Fibroblast of mammary gland (primary cell): ENCODE measurements at places on chromosomes 7 and 10.
A peak's percentile ranks its signal among the peaks of the same experiment; 100 is the strongest.

GRCh38 chr10:110310741-110311140 is 6.0 kb upstream of the SMNDC1 start:
- DNase-seq = no peak

DNA sequence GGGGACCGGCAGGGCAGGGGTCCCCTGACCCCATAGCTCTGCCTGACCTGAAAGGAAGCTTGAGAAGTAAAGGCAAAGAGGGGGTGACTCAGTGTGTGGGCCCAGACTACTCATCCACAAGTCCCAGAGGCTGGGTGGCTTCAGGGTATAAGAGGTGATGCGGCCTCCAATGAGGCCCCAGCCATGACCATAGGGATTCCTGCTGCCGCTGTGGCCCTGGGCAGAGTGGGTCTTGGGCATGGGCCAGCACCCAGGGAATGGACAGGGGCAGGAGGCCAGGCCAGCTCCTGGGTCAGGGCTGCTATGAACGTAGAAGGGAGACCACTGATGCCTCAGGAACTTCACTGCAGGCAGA is 64.4 kb upstream of the EBF3 start:
- no peak for DNase-seq

- no peak for DNase-seq
Observed at GRCh38 chr7:92636018-92636560, 45.9 kb upstream of the FAM133B start.

DNA sequence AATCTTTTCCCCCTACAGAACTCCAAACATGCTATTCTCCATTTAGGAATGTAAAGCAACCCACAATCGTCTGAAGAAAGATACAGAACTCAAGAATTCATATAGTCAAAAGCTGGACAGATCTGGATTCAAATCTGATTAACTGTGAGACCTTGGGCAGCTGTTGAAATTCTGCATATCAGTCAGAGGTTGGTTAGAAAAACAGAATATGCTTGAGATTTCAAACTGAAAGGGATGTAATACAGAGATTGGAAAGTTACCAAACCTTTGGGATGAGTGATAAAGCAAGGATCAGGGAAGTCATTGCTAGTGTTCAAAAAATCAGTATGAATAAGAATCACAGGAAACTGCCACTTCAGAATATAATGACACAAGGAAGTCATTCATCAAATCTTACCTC is 406.6 kb downstream of the HTR7 start:
- peak; percentile 55 for DNase-seq

DNA sequence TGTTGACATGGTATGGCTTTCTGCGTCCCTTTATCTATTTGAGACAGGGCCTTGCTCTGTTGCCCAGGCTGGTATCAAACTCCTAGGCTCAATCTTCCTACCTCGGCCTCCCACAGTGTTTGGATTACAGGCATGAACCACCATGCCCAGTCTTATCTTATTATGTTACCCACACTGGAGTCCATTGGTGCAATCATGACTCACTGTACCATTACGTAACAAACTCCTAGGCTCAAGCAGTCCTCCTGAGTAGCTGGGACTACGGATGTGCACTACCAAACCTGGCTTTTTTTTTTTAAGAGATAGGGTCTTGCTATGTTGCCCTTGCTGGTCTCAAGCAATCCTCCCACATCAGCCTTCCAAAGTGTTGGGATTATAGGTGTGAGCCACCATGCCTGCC is 66.7 kb downstream of the CCDC3 start:
- DNase-seq = peak; percentile 66

DNA sequence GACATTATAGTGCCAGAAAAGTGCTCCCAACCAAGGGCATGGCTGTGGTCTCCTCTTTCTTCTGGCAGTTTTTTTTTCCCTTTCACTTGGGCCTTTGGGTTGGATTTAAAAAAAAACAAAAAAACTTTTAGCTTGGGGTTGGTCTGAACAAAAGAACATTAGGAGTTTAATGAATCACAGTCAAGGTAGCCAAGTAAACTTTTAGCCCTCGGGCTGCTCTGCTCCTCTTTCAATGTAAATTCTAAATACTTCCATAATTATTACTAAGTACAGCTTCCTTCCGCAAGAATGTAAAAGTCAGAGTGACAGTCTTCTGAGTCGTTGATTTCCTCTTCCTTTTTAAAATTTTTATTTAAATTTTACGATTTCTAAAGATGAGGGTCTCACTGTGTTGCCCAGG is 79.2 kb downstream of the NRF1 start:
- no peak for DNase-seq

GRCh38 chr10:22443175-22443901 is 98.0 kb downstream of the SPAG6 start:
- DNase-seq = no peak

DNA sequence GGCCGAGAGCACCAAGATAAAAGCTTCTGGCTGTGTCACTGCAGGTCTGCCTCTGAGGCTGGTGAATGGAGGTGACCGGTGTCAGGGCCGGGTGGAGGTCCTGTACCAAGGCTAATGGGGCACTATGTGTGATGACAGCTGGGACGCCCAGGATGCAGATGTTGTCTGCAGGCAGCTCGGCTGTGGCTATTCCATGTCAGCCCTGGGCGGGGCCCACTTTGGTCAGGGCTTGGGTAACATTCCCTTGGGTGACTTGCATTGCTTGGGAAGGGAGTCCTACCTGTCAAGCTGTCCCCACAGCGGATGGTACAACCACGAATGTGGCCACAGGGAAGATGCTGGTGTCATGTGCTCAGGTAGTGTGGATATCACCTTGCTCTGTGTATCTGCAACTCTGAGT is 8.0 kb downstream of the DMBT1 start:
- DNase-seq = no peak

DNA sequence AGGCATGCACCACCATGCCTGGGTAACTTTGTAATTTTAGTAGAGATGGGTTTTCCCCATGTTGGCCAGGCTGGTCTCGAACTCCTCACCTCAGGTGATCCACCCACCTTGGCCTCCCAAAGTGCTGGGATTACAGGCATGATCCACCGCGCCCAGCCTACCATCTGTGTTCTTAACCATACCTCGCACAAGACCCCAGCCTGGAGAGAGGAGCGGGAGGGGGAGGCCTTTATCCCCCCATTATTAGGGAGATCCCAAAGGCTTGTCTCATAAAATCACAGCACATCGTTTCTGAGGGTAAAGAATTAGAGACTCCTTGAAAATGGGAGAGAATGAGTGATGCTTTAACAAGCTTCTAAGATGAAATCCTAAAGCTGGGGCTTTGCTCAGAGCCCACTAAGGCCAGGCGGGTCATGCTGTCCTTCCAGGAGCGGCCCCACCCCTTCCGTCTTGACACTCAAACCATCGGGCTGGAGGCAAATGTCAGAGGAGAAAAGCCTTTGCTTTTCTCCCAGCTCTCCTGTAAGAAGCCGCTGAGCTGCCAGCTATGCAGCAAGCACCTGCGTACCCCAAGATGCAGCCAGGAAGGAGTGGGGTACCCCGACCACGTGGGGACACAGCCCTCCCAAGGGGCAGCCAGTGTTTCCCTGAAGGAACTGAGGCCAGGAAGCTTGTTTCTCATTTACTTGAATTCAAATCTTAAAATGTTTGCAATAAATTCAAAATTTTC is 339.7 kb downstream of the PTPRN2 start:
- DNase-seq = no peak

GRCh38 chr10:104582602-104582951 is 58.5 kb upstream of the SORCS3 start:
- no peak for DNase-seq

- no peak for DNase-seq
Observed at GRCh38 chr7:136229790-136230189, 252.6 kb upstream of the MTPN start.

DNA sequence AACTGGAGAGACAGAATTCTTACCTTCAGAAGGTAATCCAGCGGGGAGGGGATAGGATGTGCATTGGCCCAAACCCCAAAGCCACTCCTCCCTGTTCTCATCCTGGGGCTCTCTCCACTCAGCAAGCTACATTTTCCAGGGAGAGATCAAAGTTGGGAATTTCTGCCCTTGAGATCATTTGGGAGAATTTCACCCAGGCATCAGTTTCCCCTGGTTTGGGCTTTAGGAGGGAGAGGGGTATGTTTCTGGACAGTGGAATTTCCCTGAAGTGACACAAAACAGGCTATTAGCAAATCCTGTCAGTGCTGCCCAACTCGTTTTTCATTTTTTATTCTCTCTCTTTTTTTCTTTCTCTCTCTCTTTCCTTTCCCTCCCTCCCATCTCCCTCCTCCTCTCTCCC is 35.7 kb downstream of the CYP17A1 start:
- DNase-seq = peak; percentile 16

DNA sequence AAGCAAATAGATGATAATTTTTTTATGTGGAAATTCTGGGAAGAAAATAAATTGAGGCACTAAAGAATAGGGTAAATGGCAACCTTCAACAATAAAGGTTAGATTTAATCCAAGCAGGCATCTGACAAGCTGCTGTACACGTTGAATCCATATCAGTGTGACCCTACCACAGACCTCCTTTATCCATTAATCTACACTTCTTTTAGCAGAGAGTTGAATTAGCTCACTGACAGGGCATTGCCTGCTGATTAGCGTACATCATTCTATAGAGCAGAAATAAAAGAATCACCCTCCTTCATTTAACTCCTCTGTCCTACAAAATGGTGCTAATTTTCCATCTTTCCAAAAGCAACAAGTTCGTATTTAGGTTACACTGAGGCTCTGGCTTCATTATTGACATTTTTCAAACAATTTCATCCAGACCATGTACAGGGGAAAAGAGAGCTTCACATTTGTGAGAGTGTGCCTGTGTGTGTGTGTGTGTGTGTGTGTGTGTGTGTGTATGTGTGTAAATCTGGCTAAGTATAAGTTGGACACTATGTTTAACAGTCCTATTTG is 356.0 kb downstream of the TFEC start:
- DNase-seq = no peak

GRCh38 chr10:76509446-76509845 is 1078.0 kb downstream of the LRMDA start:
- DNase-seq = no peak

DNA sequence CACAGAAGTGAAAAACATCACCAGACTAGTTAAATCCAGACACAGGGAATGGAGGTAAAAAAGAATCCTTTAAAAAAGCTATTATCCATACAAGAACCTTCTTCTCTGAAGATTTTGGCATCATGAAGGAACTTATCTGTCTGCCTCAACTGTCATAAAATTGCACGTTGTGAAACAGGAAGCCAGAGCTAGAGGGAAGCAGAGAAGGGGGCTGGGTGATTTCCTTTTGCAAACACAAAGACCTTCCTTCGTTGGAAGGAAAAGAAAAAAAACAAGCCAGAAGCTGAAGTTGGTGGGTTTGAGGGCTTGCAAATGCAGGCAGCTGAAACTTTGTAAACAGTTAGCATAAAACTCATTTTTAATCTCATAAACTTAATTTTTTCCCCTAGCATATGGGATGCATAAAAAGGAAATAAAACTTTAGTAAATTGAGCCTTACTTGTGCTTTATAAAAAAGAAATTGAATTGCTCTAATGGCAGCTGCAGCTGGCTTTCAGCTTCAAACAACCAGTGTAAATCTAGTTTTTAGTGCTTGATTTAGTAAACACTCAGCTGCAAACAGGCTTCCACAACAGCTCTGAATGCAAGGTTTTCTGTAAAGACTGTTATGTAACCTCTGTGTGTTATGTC is 101.6 kb downstream of the OTUD1 start:
- no peak for DNase-seq

DNA sequence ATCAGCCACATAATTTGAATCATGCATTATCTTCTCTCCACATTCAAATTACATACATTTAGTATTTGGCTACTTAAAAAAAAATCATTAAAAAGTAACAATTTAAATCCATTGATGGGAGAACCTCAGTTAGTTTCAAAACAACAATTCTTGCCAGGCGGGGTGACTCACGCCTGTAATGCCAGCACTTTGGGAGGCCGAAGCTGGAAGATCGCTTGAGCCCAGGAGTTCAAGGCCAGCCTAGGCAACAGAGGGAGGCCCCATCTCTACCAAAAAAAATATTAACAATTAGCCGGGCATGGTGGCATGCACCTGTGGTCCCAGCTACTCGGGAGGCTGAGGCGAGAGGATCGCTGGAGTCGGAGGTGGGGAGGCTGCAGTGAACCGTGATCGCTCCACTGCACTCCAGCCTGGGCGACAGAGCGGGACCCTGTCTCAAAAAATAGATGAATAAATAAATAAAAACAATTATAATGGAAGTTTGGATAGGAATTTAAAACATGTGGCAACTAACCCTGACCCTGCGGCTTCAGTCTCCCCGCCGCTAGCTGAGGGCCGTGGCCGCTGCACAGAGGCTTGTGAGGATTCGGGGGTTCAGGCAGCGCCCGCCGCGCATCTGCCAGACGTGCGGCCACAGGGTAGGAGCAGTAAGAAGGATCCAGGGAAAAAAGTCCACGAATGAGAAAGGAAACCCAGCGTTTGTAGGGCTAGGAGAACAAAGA is 1.1 kb upstream of the CSGALNACT2 start:
- peak; percentile 70 for DNase-seq

GRCh38 chr10:36183056-36183455 is 541.0 kb upstream of the FZD8 start:
- no peak for DNase-seq

GRCh38 chr10:69740126-69740525 is 61.6 kb upstream of the COL13A1 start:
- no peak for DNase-seq

DNA sequence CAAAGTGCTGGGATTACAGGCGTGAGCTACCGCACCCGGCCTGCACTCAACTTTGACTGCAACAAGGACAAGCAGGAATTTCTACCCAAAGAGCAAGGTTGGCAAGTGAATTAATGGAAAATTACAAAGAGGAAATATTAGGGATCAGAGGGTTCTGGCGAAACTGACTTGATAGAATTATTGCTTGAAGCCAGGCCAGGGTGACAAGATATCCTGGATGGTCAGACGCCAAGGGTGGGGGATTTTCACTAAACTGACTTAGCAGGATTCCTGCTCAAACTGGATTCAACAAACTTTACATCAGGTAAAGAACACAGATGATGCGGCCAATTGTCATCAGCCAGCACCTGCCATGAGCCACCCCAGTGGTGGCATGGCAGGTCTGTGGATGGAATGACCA is 603.6 kb upstream of the MGMT start:
- DNase-seq = no peak

DNA sequence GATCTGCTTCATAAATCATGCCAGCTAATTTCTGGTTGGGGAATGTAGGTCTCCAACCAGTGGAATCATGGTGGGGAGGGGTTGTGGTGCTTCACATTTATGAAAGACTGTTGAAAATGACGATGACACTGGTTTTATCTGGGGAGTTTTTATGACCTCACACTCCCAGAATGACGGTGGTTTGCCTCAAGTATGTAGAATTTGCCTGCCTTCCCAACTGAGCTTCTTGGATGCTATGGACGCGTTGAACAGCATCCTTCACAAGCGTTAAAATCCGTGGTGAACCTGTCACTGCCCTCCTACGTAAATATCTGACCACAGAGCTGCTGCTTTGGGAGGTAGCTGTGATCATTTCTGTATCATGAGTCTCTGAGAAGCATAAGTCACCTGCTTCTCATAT is 3.3 kb downstream of the INSYN2A start:
- DNase-seq = peak; percentile 34
